K562 (cell line): ENCODE measurements at places on chromosomes 2 and 18.

DNA sequence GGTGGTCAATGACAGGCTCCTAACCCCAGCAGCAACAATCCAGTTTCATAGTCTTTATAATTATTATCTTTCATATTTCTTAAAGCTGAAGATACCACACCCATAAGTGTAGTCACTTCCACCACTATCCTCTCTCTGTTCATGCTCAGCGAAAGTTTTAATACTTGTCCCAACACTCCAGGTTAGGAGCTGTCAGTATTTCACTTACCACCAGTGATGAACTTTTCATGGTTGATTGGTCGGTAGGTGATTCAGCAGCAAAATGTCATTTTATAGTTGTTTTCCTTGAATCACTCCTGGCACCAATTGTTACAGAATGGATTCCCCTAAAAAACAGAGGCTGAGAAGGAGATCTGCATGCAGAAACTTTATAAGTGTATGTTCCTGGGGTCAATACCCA is 324.9 kb downstream of the CCDC85A start:
- DNase-seq = no peak

GRCh38 chr18:36382854-36383253 is 85.3 kb downstream of the FHOD3 start:
- no peak for DNase-seq

DNA sequence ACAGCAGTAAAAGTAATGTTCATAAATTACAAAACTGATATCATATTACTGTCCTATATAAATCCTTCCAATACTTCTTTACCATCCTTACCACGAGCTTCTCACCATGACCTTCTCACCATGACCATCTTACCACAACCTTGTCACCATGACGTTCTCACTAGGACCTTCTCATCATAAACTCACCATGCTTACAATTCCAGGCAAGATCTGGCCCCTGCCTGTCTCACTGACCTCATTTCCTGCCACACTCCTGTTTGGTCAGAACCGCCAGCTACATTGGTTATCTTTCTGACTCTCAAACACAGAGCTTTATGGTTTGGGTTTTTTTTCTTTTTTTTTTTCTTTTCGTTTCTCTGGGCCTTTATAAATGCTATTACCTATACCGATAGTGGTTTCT is 827.6 kb downstream of the RNF144A start:
- DNase-seq = no peak

- DNase-seq = no peak
These were observed 25.6 kb downstream of the MAP3K19 start for GRCh38 chr2:135021618-135022017.

- DNase-seq = peak; percentile 47
These were observed 528 bp upstream of the PCGF1 start for GRCh38 chr2:74507926-74508520.

DNA sequence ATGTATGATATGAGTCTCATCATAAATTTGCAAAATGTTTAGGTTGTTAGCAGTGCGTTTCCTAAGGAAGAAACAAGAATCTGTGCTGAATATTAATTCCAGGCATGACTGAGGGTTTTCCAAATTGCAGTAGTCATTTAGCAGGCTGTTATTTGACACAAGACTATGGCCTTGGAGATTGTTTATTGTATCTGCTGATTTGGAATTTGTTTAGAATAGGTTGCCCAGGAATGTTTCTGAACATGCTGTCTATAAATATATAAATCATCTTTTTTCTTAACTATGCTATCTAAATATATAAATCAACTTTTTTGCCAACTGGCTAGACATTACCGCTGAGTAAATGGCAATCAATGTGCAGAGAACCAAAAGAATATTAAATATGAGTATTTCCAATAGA is 90.9 kb downstream of the DOK6 start:
- no peak for DNase-seq

DNA sequence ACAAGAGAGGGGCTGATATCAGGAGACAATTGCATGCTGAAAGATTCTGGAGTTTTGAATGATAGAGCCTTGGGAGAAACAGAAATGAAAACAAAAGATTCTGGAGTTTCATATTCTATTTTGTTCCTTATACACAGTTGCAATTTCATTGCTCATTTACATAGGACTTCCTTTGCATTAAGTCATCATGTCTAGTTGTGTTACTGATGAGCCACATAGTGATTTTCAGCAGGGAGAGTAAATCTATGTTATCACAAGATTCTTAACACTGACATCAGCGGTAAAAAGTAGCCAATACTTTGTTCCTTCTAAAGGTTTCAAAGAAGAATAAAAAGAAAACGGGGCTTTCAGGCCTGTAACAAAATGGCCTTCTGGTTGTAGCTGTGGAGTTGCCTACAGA is 7.1 kb downstream of the ADAM17 start:
- DNase-seq = no peak

- no peak for DNase-seq
These were observed 274.9 kb upstream of the LRRTM4 start for GRCh38 chr2:77797088-77797487.

GRCh38 chr2:100959225-100959880 is 42.7 kb upstream of the RPL31 start:
- DNase-seq = no peak

- no peak for DNase-seq
These were observed 607.5 kb upstream of the REG3G start for GRCh38 chr2:78418021-78418420.

DNA sequence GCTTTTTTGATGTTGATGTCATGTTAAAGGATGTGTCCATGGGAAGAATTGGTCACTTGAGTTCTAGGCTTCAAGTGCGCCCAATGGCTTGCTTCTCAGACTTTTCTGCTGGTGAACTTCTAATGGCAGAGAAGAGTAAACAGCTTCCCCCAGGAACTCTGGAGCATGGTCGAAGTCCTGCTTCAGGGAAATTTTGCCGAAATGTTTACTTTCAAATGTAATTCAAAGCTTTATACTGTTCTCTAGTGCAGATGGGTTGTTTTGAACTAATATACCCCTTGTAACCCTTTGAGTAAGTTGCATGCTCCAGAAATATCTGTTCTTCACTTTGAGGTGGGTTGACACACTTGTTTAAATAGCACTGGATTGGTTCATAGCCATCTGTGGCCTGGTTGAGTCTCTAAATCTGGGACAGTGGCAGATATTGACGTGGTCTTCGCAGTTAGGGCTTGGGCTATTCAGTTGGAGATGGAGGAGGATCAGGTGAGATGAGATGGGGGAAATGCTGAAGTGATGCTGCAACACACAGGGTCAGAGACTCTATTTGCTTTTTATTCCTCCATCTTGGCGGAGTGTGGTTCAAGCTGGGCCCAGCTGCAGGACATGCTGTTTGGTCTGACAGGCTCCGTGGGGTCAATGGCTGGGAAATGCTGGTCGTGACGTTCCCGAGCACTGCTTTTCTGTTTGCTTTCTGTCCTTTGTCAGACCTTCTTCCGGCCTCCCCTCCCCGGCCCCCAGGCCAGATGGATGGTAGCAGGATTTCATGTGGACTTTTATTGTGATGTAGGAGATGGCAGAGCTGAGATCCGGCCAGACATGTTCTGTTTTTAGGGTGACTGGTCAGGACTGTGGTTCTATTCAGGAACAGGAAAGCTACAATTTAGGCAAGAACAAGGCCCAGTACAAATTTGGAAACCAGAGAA is 35.9 kb downstream of the MYO1B start:
- DNase-seq = no peak

GRCh38 chr2:45274250-45274926 is 265.1 kb upstream of the SIX2 start:
- no peak for DNase-seq

GRCh38 chr2:111246620-111247061 is 125.9 kb downstream of the BCL2L11 start:
- no peak for DNase-seq

GRCh38 chr2:45700407-45701013 is 49.0 kb downstream of the PRKCE start:
- DNase-seq = no peak

GRCh38 chr2:191421950-191422349 is 176.7 kb downstream of the MYO1B start:
- no peak for DNase-seq

DNA sequence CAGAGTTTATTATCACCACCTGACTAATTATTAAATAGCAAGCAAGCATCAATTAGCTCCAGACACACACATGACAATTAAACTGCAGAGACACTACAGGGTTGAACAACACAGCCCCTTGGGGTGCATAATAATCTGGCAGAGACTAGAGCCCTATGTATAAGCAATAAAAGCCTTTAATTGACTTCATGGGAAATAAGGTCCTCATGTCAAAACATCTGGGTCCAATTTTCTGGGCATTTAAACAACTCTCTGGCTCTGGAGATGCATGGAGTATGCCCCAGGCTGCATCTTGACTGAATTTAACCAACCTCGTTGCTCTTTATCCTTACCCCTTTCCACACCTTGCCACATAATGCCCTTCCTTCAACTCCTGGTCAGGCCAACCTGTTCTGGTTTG is 270.7 kb upstream of the THUMPD2 start:
- no peak for DNase-seq
